Liver (tissue), 10 donors: ENCODE measurements at places on chromosomes 4 and X. TPM values are rescaled to one million over a fixed set of nuclear protein-coding genes. Genes with fewer than 3 reads are reported as not detected.

FGB gene
- 19,021 TPM for polyA plus RNA-seq

NHS gene
- 0.03 TPM for polyA plus RNA-seq

DNA sequence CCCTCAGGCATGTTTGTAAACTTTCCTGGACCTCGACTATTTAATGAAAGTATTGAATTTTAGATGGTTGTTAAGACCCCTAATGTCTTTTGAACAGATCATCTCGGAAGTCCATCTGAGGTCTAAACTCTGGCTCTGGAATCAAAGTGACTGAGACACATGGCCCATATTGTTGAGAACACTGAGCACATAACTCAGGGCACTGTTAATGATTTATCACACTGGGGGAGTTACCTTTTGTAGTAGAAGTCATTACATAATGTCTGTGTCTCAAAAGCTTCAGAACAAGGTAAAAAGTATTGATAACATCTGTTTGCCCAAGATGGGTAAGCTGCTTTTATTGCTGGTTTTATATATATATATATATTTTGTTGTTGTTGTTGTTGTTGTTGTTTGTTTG lies 103.4 kb upstream of the HS3ST1 start:
- no peak for DNase-seq
- H3K27me3 ChIP-seq = peaks cover 4% of the 10 kb centered on the region
- no peak overlapping the region for H3K27ac ChIP-seq

DNA sequence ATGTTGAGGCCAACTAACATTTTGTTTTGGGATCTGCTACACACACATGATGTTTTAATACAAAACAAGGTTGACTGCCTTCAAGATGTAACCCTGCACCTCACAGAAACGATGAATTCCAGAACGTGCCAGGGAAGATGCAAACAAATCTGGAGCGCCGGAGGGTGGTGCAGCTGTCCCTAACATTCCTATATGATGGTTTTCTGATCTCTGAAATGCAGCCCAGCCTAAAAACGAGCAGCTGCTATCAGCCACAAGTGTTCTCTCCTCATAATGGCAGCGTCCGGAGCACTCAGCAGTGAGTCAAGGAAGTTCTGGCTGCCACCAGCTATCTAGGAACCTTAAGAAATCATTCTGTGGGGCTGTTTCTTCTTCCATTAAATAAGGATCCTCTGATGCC lies 333.4 kb downstream of the NR3C2 start:
- H3K4me1 ChIP-seq = peaks cover 11% of the 10 kb centered on the region
- DNase-seq = no peak
- H3K36me3 ChIP-seq = peaks cover 12% of the 10 kb centered on the region
- no peaks in the 10 kb centered on the region for H3K27me3 ChIP-seq
- no peak overlapping the region for H3K27ac ChIP-seq

DNA sequence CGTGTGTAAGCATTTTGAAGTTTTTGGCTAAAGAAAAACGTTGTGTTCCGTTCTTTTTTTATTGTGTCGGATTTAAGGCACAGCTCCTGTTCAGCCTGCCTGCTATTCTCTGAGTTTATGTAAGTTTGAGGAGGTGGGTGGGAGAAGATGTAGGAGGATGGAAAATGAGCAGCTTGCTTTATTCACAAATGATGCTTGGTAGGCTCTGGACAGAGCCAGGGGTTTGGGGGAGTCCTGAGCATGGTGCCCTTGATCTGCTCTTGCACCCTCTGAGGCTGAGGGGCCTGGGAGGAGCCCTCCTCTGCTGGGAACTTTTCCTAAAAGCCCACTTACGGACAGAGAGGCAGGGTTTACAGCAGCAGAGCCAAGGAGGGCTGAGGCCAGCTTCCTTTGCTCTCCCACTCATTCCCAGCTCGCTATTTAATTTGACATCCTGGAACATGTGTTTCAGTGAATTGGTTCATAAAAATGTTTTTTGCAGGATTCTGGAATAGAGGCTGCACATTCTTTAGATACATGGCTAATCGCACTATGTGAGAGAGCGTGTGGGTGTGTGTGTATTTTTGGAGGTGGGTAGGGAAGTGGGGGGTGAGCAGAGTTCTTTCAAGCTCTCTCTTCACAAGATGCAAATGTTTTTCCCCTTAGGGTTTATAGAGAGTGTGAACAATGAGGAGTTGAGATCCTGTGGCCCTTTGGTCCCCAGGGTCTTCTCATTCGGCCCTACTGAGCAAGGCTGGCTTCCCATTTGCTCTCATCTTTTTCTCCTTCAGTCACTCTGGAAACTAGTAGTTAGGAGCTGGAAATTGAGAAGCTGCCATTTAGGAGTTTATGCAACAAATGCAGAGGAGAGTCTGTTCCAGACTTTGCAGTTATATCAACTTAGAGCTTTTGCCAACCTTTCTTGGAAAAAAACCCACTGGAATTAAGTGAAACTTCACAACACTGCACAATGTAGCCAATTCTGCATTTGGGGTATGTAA lies 32.1 kb downstream of the TMEM131L start:
- H3K4me3 ChIP-seq = no peak overlapping the region
- DNase-seq = no peak
- no peaks in the 10 kb centered on the region for H3K36me3 ChIP-seq
- H3K27me3 ChIP-seq = no peaks in the 10 kb centered on the region
- peaks cover 5% of the 10 kb centered on the region for H3K4me1 ChIP-seq
- H3K27ac ChIP-seq = no peak overlapping the region

- no peaks in the 10 kb centered on the region for H3K27me3 ChIP-seq
- peak overlapping the region; percentile 97 for H3K27ac ChIP-seq
- H3K4me3 ChIP-seq = peak overlapping the region; percentile 64
- no peak for DNase-seq
- peaks cover 20% of the 10 kb centered on the region for H3K4me1 ChIP-seq
- no peaks in the 10 kb centered on the region for H3K36me3 ChIP-seq
These were observed 1.3 kb upstream of the ING2 start for GRCh38 chr4:183503497-183504063.

DNA sequence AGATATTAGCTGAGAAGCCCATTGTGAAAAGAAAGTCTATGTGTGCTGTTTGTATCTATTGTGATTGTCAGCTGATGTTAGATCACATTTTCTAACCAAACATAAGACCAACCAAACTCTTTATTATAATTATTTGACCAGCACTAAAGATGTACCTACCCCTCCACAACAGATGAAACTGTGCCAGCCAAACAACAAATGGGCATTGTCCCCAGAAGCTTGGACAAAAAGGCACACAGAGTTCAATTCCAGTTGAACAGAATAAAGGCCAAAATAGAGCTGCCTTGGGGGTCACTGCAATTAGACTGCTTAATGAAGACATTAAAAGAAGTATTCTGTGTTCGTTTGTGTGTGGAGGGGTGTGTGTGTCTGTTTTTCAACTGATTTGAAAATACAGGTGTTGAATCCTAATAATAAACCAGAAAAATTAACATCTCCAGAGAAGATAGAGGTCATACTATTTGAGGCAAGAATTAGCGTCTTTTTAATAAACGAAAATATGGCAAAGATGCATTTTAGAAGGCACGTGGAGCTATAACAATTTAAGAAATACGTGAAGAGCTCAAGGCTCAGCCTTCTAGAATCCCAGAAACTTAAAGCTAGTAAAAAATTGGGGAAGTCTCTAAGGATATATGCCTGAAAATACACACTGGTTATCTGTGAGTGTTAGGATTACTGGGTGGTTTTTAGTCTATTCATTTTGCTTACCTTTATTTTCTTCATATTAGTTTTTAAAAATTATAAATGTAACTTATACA lies 2.2 kb downstream of the SPP1 start:
- no peaks in the 10 kb centered on the region for H3K36me3 ChIP-seq
- H3K4me1 ChIP-seq = no peaks in the 10 kb centered on the region
- no peak overlapping the region for H3K27ac ChIP-seq
- no peak overlapping the region for H3K4me3 ChIP-seq

DNA sequence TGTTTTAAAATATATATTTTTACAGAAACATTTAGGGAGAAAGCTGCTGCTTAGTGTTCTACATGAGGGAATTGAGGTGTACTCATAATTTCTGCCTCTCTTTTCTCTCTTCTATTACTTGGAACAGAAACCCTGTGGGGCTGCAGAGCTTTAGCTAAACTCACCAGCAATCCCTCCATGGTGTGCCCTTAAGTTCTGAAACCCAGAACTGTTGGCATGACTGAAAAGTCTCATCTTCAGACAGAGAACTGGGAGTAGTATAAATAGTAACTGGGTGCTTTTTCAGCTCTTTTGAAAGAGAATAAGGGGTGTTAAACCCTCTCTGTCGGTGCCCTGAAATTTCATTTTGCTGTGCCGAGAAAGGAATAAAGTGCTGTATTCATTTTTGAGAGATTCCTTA lies 294.9 kb upstream of the BOD1L1 start:
- no peaks in the 10 kb centered on the region for H3K27me3 ChIP-seq
- H3K36me3 ChIP-seq = no peaks in the 10 kb centered on the region
- no peaks in the 10 kb centered on the region for H3K4me1 ChIP-seq
- no peak overlapping the region for H3K4me3 ChIP-seq
- H3K27ac ChIP-seq = no peak overlapping the region

DNA sequence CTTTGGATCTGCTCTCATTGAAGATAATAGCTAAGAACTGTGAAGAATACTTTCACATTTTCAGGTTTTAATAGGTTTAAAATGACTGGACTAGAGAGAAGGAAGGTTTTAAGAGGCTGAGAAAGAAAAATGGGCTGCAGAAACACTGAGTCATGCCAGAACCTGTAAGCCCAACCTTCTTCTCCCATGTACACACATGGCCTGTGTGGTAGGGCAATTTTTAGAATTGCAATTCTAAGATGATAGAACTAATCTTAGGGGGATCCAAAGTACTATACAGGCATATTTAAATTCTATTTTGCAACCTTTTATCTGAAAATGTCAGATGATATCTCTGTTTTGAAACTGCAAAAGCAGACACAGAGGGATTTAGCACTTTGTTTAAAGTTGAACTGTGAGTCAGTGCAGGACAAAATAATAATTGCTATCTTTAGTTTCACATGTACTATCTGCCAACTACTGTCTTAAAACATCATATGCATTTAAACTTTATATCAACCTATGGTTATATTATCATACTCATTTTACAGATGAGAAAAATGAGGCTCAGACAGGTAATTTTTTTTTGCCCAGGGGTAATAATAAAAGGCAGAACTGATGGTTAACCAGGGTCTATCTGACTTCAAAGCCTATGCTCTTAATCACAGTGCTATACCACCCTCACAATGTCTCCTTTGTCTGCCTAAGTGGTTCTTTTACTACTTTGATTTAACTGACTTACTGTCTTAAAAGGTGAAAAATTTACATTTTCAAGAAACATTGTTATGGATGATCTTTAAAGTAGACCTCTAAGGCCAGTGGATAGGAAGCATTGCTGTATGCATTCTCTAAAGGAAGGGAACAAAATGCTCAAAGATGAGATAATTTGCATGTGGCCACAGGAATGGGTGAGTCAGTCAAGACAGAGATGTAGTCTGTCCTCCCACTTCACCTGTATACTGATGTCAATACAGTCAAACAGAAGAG lies 4.3 kb downstream of the TMPRSS11E start:
- no peaks in the 10 kb centered on the region for H3K36me3 ChIP-seq
- H3K27me3 ChIP-seq = no peaks in the 10 kb centered on the region
- no peak for DNase-seq
- H3K4me3 ChIP-seq = no peak overlapping the region
- no peaks in the 10 kb centered on the region for H3K4me1 ChIP-seq

- no peak overlapping the region for H3K4me3 ChIP-seq
- H3K27ac ChIP-seq = no peak overlapping the region
- no peaks in the 10 kb centered on the region for H3K27me3 ChIP-seq
- H3K4me1 ChIP-seq = no peaks in the 10 kb centered on the region
These were observed 21.9 kb upstream of the GPR78 start for GRCh38 chr4:8558080-8558960.
